ENCODE measurements at places on chromosomes 12 and 14.

DNA sequence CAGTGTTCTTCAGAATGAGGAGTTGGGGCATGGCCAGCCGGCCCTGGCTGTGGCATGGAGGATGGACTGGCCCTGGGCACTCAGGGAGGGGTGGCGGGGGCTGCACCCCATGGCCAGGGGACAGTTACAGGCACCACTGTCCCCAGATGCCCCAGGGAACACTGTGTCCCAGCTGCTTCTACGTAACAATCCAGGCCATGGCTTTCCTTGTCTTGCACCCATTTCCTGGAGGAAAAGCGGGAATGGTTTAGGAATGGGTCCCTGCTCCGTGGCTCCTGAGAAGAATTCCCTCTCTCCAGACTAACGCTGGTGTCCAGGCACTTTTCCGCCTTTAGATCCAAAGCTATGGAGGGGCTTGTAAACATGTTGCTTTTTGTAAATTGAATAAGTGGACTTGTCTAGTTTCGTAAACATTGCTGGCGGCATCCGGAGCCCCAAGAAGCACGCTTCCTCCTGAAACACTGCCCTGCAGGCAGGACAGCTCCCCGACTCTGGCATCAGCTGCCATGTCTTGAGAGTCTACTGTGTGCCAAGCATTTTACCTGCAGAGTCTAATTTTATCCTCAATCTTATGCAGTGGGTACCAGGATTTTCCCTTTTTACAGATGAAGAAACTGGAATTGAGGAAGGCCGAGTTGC, 238.3 kb downstream of the SLC41A2 start:
- no peak overlapping the region for H3K27ac ChIP-seq
- peaks cover 12% of the 10 kb centered on the region for H3K27me3 ChIP-seq
- no peak for DNase-seq
- H3K4me3 ChIP-seq, result no peak overlapping the region
- H3K36me3 ChIP-seq, result no peaks in the 10 kb centered on the region

DNA sequence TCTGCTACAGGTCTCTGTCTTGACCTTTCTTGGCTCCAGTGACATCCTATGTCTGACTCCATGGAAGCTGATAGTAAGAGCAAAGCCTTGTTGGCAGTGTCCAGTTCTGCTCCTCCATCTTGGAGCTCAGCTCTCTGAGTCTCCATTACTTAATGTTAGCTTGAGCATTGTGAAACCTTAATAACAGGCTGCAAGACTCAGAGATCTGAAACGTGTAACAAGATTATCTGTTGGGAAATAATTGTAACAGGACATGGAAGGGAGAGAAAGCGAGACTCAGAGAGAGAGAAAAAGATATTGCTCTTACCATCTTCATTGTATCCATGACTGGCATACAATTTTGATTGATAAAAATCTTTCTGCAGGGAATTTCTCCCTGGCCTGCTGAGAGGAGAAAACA, 1365.7 kb downstream of the AACS start:
- H3K4me1 ChIP-seq, result no peaks in the 10 kb centered on the region
- no peak for DNase-seq
- H3K27ac ChIP-seq, result no peak overlapping the region
- no peaks in the 10 kb centered on the region for H3K36me3 ChIP-seq

DNA sequence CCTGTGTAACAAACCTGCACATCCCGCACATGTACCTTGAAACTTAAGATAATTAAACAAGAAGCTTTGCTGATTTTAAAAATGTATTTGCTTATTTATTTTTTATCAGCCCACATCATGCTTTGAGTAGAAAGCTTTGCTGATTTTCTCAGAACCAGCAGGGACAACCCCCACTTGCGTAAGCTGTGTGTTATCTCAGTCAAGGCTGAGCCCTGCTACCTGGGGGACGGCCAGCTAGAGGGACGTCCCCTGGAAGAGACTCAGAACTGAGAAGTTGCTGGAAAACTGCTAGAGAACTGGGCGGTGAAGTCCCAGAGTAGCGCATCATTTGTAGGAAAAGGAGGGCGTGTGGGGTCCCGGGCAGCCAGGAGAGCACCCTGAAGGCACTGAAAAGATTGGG, 4.1 kb upstream of the PLEK2 start:
- H3K27me3 ChIP-seq, result peaks cover under 1% of the 10 kb centered on the region
- H3K4me1 ChIP-seq, result peaks cover 12% of the 10 kb centered on the region
- no peak overlapping the region for H3K27ac ChIP-seq
- H3K4me3 ChIP-seq, result no peak overlapping the region
- no peaks in the 10 kb centered on the region for H3K36me3 ChIP-seq

- no peak overlapping the region for H3K4me3 ChIP-seq
- no peaks in the 10 kb centered on the region for H3K36me3 ChIP-seq
- no peak overlapping the region for H3K27ac ChIP-seq
- peaks cover 12% of the 10 kb centered on the region for H3K4me1 ChIP-seq
- DNase-seq, result no peak
These were observed 11.5 kb downstream of the HAL start for GRCh38 chr12:95984682-95985081.

DNA sequence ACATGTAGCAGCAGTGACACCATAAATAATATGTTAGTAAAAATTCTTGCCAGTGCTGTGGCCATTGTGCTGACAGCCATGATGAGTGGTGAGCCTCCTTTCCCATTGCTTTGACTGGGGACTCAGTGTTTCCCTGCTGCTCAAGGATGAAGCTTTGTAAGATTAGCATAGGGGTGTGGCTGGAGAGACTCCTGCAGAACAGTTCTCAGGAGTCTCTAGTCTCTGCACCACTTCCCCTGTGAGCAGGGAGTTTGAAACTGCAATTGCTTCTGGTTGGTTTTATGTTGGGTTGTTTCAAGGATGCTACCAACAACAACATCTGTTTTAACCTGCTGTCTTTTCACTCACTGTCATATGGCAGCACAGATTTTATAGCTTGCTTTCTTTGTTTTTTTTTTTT, 41.4 kb downstream of the ZC3H14 start:
- H3K4me3 ChIP-seq, result no peak overlapping the region
- H3K27me3 ChIP-seq, result no peaks in the 10 kb centered on the region
- H3K36me3 ChIP-seq, result peaks cover 37% of the 10 kb centered on the region
- no peak overlapping the region for H3K27ac ChIP-seq
- H3K4me1 ChIP-seq, result no peaks in the 10 kb centered on the region
- DNase-seq, result no peak

GRCh38 chr14:61456720-61457119, 135.3 kb downstream of the PRKCH start:
- H3K4me1 ChIP-seq, result peaks cover 8% of the 10 kb centered on the region
- H3K27me3 ChIP-seq, result no peaks in the 10 kb centered on the region

- no peak overlapping the region for H3K27ac ChIP-seq
- no peaks in the 10 kb centered on the region for H3K27me3 ChIP-seq
- H3K4me3 ChIP-seq, result no peak overlapping the region
These were observed 27.2 kb downstream of the SLC15A4 start for GRCh38 chr12:128796439-128797118.

- no peaks in the 10 kb centered on the region for H3K4me1 ChIP-seq
- H3K27me3 ChIP-seq, result no peaks in the 10 kb centered on the region
- no peak overlapping the region for H3K4me3 ChIP-seq
- no peak overlapping the region for H3K27ac ChIP-seq
- DNase-seq, result no peak
These were observed 88.9 kb downstream of the MSRB3 start for GRCh38 chr12:65367396-65367795.

DNA sequence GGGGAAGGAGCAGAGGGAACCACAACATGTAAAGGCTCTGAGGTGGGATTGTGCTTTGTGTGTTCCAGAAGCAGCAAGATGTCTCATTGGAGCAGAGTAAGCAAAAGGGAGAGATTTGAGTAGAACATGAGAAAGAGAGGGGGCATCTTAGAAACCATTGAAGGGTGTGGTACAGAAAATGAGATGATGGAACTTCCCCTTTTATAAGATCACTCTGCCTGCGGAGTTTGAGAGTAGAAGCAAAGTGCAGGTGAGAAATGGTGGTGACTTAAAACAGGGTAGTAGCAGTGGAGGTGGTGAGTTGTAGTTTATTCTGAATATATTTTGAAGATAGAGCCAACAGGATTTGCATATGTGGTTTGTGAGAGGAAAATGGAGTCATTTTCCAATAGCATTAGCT, 56.0 kb downstream of the FBXO34 start:
- H3K4me3 ChIP-seq, result no peak overlapping the region

DNA sequence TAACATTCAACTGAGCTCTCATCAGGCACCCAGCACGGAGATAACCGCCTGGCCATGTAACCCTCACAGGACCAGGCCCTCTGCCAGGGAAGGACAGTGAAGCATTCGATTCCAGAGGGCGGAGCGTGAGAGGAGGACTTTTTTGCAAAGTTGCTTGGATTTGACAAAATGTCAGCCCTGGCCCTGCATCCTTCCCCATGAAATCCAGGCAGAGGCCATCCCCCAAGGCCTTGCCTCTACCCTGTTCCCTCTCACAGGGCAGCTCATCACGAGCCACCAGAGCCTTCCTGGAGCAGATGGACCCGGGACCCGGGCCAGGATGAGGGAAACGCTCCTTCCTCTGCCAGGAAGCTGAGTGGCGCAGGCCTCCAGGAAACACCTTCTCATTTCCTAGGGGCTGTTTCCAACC, 17.0 kb downstream of the CAMKK2 start:
- H3K27me3 ChIP-seq, result no peaks in the 10 kb centered on the region
- H3K36me3 ChIP-seq, result peaks cover 6% of the 10 kb centered on the region
- no peak for DNase-seq

GRCh38 chr12:131114271-131114670, 160.6 kb downstream of the ADGRD1 start:
- H3K4me1 ChIP-seq, result 0 out of 2 replicates have a peak, but pooled peaks cover 6% of the 10 kb centered on the region
- H3K27me3 ChIP-seq, result no peaks in the 10 kb centered on the region
- no peak overlapping the region for H3K4me3 ChIP-seq
- no peaks in the 10 kb centered on the region for H3K36me3 ChIP-seq

DNA sequence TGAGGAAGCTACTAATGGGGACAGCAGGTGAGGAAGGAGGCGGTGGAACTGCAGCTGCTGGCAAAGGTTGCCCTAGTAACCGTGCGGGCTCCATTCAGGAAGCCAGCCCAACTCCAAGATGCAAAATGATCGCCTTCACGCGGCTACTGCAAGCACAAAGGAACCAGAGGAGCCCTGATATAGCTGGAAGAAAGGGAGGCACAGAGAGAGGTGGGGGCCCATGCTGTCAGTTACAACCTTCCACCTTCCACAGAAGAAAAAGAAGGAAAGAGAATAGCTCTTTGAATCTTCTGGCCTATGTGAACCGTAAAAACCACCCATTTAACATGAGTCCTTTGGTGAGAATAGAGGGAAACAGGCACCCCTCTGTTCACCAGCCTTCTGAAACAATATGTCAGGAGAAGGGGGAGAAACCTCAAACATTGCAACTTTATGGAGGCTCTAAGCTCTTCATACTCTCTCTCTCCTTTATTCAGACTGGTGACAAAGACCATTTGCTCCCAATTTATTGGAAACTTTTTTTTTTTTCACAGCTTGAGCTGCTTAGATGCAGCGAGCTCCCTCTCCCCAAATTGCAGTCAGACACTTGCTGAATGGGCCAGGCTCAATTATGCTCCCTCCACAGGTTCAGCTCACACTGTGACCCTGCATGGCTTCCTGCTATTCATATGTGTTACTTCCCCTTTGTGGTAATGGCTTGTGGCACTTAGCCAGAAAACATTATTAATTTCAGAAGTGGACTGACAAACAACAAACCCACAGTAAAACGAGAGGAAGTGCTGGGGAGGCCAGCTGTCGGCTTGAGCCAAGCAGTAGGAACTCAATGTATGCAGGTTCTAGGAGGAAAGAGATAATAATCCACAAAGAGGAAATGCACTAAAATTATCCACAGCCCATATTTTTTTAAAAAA, 6.2 kb downstream of the DUSP6 start:
- H3K4me3 ChIP-seq, result no peak overlapping the region
- peaks cover 66% of the 10 kb centered on the region for H3K4me1 ChIP-seq
- H3K36me3 ChIP-seq, result peaks cover 25% of the 10 kb centered on the region
- no peak for DNase-seq
- peak overlapping the region; percentile 89 for H3K27ac ChIP-seq
- H3K27me3 ChIP-seq, result no peaks in the 10 kb centered on the region

- no peaks in the 10 kb centered on the region for H3K36me3 ChIP-seq
- no peak for DNase-seq
- H3K4me1 ChIP-seq, result peaks cover 43% of the 10 kb centered on the region
- no peak overlapping the region for H3K27ac ChIP-seq
- peaks cover 72% of the 10 kb centered on the region for H3K27me3 ChIP-seq
These were observed 41.9 kb downstream of the SLC6A12 start for GRCh38 chr12:171743-172676.

DNA sequence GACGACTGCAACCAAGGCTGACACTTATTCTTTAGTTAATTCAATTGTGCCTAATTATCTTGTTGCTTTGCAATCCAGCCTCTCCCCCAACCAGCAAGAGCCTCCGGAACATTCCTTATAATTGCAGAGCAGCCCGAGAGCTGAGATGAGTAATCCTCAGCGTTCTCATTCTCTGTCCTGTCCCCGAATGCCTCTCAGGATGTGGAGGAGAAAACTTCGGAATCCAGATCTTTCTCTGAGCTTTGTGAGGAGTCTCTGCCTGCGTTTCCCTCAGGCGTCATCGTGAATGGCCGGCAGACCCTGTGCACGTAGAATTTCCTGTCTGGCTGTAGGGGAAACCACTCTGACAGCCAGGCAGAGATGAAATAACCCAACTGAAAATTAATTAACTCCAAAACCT, 160.5 kb upstream of the DIO3 start:
- DNase-seq, result no peak
- H3K36me3 ChIP-seq, result no peaks in the 10 kb centered on the region
- H3K4me3 ChIP-seq, result no peak overlapping the region
- H3K27me3 ChIP-seq, result peaks cover 27% of the 10 kb centered on the region

- no peak overlapping the region for H3K4me3 ChIP-seq
- H3K27ac ChIP-seq, result no peak overlapping the region
- H3K4me1 ChIP-seq, result peaks cover 23% of the 10 kb centered on the region
- H3K36me3 ChIP-seq, result no peaks in the 10 kb centered on the region
- DNase-seq, result no peak
- H3K27me3 ChIP-seq, result no peaks in the 10 kb centered on the region
These were observed 185.5 kb downstream of the ETV6 start for GRCh38 chr12:11834931-11835330.
